ENCODE measurements at places on chromosomes 7 and 10. TPM values are rescaled to one million over a fixed set of nuclear protein-coding genes. Genes with fewer than 3 reads are reported as not detected.

Gene SEM1
- 25.6 TPM for total RNA-seq

Gene TRIM56
- total RNA-seq = 23.5 TPM

Gene SLC13A1
- total RNA-seq = not detected

Gene FAM25A
- total RNA-seq = not detected

Gene DOCK1
- total RNA-seq = 90.4 TPM

Gene LRMDA
- 25.7 TPM for total RNA-seq

Measured in glomerular endothelial cell (primary cell).